IPS-NIHi11 (cell line): ENCODE measurements at places on chromosomes 1 and 21.

- DNase-seq, result no peak
Observed at GRCh38 chr1:199205740-199206441, 567.1 kb downstream of the PTPRC start.

GRCh38 chr1:23959461-23960290 lies at the start of gene PNRC2:
PNRC2 (plus strand) TSS chr1:23959828; CDS start chr1:23961458, 1,630 bp downstream.
- DNase-seq, result peak; percentile 100

DNA sequence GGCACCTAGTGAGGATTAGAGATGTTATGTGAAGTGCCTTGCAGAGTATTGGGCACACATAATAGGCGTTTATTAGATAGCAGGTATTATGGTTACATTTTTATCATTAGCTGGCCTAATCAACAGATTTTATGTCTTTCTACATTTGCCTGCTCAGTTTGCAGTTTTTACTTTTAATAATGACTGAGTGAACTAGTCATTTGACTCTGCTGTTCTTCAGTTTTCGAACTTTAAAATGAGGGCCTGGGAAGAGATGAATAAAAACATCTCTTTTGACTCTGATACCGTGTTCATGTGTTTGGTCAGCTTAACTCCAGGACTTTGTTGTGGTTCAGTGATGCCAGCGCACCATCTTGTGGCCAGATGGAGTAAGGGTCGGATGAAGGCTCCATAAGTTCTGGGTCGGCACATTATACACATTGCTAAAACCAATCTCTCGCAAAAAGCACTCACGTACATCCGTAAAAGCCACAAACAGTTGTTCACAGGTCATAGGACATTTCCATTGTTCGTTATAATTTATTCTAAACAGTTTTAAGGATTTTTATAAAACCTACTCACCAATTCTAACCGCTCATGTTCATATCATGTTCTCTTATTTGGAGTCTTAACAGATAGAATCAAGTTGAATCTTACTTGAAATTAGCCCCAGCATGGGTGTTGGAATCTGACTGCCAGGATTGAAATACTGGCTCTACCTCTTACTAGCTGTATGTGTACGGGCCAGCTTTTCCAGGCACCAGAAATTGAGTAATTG lies 78.4 kb upstream of the GPR88 start:
- DNase-seq, result peak; percentile 76

- no peak for DNase-seq
Observed at GRCh38 chr1:63545780-63546179, 22.5 kb downstream of the EFCAB7 start.

GRCh38 chr1:21154717-21155116 lies 22.0 kb downstream of the EIF4G3 start:
- no peak for DNase-seq

GRCh38 chr1:239951511-239952140 lies 140.1 kb upstream of the FMN2 start:
- DNase-seq, result peak; percentile 61

DNA sequence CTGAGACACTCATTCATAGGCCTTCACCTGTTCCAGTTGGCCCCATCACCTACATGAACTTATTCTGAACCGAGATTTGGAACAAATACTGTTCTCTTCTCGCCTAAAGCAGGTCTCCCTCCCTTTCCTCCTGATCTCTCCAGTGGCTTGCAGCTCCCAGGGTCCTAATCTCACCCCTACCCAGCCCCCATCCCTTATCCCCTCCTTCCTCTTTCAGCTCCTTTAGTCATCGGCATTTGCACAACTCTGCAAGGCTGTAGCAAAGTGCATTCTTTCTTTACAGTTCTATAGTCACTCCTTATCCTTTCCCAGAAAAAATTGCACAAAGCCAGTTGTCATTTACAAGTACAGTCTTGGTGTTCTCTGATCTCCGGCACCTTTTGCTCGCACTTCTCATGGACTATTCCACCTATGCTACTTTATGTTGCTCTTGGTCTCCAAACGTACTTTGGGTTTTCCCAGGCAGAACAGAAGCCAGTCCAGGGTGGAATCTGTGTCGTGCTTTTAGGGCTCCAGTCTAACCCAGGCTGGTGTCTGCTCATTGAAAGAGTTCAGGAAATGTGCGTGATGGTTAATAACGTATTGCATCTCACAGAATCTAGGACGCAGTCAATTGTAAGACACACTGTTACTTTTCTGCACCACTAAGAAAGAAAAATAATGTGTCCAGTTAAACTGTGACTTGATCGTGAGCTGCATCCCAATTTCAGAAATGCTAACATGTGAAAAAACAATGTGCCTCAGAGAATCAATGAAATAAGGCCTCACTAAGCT lies 965 bp downstream of the ABCA4 start:
- DNase-seq, result no peak

GRCh38 chr1:31421371-31422040 lies 8.5 kb downstream of the SERINC2 start:
- peak; percentile 65 for DNase-seq

DNA sequence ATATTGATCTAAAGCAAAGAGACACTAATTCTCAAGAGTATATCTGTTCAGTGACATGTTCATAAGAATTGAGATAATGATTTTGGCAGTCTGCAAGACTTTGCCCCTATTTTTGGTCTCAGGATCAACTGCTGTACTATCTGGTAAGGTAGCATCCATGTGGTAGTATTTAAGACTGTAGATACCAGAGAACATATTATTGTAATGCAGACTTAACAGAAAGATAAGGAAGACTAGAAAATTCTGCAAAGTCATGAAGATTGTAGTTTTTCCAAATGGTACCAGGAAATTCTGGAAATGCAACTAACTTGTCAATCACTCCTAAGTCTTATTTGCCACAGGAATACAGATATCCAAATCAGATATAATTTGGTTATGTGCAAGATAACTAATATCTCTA lies 35.1 kb downstream of the RNF2 start:
- DNase-seq, result no peak

DNA sequence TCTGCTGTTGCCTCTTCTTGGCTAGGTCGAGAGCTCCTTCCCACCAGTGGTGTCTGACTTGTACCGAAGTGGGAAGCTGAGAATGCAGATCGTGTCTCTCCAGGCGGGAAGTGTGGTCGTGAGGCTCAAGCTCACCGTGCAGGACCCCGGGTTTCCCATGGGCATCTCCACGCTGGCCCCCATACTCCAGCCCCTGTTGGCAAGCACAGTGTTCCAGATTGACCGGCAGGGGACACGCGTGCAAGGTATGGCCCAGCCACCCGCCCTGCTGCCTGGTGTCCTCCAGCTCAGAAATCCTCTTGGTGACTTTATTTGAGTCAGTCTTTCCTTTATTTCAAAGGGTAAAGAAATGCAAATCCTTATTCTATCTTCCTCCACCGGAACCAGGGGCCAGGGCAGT lies 32.7 kb downstream of the UMODL1 start:
- no peak for DNase-seq

DNA sequence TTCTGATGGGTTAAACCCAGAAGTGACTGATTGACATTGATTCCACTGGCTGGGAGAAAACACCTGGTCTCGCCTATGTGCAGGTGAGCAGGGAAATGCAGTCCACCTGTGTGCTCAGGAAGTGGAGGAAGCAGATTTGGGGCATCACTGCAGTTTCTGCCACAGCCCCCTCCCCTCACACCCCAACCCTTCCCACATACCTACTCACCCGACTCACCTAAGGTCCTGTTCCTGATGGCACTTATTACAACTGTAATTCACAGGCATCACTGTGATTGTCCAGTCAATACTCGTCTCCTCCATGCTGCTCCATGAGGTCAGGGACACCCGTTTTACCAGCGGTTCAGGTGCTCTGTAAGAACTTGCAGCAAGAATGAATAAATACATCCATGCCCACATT lies 68.5 kb downstream of the PCP4 start:
- DNase-seq, result no peak

DNA sequence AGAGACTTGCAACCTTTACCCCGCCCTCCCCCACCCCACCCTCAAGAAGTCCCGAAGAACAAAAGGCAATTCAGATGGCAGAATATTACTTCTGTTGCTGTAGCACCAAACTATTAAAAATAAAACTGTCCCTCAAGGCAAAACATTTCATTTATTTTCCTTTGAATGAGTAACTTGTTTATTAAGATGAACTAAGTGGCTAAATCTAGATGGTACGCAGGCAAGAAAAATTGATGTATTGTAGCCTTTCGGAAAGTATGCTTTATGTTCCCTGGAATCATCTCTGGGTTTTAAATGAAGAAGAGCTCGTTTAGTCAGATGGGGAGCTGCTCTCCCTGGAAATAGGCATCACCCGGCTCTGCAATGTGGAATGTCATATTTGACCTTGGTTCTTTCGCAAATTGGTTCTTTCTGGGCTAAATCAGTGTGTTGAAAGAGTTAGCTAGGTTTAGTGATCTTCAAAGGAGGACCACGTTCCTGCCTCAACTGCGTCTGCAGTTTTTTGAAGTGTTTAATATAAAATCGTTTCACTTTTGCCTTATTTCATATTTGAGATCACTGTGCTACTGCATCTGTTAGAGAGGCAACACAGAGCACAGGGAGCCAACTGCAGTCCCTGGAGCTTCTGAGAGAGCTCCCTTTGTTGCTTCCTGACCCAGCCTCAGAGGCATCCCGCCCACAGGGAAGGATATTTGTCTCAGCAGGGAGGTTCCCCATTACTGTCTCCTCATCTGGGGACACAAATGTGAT lies 61.8 kb downstream of the KIF26B start:
- DNase-seq, result peak; percentile 41

GRCh38 chr1:2523191-2523890 lies 3.1 kb downstream of the PANK4 start:
- DNase-seq, result no peak

DNA sequence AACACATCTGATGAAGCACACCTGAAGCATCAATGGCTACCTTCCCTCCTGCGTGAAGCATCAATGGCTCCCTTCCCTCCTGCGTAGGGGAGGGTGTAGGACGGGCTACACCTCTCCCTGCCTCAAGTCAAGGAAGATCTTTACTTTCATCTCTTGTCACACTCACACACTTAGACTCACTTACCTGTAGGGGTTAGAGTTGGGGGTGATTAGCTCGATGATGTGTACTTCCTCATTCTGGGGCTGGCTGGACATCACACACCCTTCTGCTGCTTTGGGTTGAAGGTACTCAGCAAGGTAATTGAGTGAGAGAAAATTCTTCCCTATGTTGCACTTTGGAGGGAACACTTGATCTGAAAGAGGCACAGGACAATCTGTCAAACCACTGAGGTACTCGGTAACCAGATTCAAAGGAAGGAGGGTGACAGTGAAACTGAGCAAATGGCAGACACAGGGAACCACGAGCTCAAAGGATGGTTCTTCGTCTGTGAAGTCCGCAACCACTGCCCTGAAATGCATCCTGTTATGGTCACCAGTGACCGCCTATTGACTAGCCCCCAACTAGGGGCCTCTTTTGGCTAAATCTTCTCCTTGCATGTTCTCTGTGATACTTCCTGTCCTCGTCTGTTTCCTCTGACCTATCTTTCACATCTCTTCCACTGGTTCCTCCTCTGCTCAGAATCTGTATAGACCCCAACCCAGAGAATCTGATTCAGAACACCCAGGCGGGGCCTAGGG lies 156.2 kb downstream of the TGFBR3 start:
- no peak for DNase-seq

DNA sequence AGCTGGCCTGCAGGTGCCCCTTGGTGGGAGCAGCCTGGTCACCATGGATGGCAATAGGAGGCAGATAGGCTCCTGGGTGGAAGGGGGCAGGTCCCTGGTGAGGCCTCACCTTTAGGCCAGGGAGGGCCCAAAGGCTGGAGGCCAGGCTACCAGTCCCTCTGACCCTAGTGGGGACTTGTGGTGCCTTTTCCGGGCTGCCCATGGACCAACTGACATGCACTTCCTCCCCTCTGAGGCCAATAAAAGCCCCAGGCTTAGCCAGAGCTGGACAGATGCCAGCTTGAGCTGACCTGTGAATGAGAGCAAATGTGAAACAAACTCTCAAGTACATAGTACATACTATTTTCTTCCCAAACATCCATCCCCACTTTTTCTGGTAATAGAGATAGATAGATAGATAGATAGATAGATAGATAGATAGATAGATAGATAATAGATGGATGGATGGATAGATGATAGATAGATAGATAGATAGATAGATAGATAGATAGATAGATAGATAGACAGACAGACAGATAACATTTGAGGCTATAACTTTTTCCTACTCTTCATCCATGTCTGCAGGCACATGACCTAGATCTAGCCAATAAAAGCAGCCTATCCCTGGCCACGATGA lies 9.2 kb upstream of the CTTNBP2NL start:
- no peak for DNase-seq

DNA sequence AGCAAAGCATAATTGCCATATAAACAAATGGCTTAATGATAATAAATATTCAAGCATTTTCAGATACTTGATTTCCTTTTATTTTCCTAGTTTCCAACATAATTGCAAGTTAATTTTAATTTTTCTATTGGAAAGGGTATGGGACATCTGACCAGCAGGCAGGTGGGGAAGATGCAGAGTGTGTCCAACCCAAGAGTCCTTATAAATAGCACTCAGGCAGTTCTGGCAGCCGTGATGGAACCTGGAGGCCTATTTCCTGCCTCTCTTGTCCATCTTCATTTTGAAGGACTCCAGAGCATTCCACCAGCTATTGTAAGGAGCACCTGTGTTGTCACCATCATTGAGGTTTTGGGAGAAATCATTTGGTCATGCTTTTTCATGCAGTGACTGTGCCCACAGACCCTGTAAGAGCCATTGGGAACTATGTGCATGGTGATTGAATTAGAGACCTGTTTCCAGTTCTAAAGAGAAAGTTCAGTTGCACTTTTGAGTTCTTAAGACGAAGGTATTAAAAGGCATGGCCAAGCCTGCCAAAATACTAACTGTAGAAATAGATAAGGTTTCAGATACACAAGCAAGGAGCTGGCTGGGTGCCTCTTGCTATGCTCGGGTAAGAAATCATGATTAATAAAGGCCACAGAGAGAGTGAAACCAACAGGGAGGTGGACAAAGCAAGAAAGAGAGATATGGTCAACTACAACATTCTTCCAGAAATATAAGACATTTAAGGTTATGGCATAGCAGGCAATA lies 92.3 kb downstream of the SPATA46 start:
- no peak for DNase-seq

DNA sequence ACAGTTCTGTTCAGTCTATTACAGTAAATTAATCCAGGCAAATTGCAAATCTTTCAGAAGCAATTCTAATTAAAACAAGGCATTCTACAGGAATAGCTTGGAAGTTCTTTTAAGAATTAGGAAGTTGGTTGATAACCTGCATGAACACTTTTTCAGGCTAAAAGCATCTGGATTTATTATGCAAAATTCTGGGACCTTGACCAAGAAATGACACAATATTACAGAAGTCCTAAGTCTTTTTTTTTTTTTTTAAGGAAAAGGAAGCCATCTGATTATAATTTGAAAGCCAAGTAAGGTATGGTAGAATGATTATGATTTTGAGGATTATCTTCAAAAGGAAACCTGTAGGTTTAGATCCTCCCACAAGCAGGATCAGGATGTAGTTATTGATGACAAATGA lies 74.7 kb upstream of the KCNK2 start:
- DNase-seq, result no peak

GRCh38 chr1:238139713-238140112 lies 249.0 kb upstream of the ZP4 start:
- DNase-seq, result no peak

DNA sequence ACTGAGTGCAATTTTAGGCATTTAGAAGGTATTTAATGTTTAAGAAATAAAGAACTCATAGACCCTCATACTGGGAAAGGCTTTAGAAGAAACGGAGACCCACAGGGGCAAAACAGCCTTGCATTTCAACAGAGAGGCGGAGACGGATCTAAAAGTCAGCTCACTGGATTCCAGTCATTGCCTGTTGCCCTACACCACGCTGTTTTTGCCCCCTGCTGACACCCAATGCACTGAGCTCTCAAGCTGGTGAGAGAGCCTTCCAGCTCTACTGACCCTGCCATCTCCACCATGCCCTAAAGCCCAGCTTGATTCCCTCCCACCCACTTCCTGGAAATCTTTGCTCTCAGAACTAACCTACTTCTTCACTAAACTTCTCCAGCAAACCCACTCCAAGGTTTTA lies 7.2 kb upstream of the TRAF3IP3 start:
- no peak for DNase-seq
